ENCODE measurements at places on chromosomes 7 and 10. TPM values are rescaled to one million over a fixed set of nuclear protein-coding genes. Genes with fewer than 3 reads are reported as not detected.
A peak's percentile ranks its signal among the peaks of the same experiment; 100 is the strongest.

DNA sequence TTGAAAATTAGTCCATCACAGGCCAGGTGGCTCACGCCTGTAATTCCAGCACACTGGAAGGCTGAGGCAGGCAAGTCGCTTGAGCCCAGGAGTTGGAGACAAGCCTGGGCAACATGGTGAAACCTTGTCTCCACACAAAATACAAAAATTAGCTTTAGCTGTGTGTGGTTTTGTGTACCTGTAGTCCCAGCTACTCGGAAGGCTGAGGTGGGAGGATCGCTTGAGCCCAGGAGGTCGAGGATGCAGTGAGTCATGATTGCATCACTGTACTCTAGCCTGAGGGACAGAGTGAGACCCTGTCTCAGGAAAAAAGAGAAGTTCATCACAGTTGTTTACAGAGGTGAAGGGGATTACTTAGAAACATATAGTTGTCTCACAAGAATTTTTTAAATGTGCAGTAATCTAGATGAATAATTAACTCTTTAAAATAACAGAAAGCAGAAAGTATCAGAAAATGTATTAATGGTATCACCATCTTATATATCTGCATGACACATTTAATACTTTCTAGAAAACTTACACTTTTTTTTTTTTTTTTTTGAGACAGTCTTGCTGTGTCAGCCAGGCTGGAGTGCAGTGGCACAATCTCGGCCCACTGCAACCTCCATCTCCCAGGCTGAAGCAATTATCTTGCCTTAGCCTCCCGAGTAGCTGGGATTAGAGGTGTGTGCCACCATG, 8.9 kb downstream of the LCOR start:
- DNase-seq: no peak

DNA sequence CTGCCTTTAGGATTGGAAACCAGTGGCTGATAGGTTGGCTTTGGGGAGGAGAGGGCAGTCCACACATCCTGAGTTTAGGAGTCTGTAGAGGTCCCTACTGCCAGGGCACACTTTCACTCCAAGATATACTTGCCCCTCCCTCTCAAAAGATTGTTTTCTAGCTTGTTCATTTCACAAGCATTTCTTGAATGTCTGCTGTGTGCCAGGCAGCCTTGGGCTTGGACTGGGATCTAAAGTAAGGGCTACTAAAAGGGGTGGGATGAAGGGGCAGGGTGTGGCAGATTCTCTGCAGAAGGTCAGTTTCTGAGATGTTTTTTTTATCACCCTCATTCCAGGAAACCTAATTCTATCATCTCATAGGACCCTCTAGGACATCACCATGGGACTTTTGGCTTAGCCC, 272.4 kb downstream of the SKAP2 start:
- no peak for DNase-seq

- no peak for DNase-seq
Measured at GRCh38 chr7:11959121-11959520, 127.1 kb upstream of the THSD7A start.

DNA sequence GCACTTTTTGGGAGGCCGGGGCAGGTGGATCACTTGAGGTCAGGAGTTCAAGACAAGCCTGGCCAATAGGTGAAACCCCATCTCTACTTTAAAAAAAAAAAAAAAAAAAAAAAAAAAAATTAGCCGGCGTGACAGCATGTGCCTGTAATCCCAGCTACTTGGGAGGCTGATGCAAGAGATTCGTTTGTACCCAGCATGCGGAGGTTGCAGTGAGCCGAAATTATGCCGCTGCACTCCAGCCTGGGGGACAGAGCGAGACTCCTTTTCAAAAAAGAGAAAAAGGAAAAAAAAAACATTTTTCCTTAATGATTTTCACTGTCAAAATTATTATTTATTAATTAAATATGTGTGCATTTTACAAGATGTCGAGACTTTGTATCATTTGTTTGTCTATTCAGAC, 253.6 kb downstream of the CNTNAP2 start:
- no peak for DNase-seq

TCF7L2 gene
- 11.0 TPM for total RNA-seq

DNA sequence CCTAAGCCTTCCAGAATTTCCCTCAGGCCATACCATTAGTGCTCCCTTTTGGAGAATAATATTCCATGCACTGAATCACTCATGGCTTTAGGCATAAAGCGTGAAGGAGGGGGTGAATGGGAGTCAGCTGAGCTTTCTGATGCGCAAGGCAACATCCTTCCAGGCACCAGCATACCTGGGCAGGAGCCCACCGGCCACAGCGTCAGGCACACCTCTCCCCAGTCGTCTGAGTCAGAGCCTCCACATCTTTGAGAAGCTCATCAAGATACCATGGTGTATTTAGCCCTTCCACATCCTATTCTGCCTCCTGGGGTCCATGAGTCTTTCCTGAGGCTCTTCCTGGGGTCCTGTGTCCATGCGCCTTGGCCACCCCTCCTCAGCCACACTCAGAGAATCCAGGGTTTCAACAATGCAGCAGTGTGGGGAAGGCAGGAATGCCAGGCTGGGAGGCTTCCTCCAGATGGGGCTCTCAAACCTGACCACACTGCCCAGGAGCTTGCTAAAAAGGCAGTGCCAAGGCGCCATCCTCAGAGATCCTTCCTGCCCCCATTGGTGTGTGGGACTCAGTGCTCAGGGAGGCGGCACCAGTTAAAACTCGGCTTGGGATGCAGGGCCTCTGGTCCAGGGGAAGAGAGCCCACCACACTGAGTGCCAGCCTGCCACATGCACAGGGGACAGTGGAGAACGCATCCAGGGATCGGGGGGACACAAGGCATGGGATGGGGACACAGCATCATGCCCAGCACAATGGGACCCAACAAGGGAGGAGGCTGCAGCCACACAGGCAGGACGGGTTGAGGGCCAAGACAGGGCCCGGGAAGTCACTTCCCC, 31.6 kb downstream of the RASGEF1A start:
- DNase-seq: no peak

PRKG1 gene
- 22.7 TPM for total RNA-seq

GRCh38 chr7:34041707-34042106, 136.4 kb downstream of the BMPER start:
- no peak for DNase-seq

- no peak for DNase-seq
Measured at GRCh38 chr10:28442403-28442802, 90.5 kb upstream of the WAC start.

DNA sequence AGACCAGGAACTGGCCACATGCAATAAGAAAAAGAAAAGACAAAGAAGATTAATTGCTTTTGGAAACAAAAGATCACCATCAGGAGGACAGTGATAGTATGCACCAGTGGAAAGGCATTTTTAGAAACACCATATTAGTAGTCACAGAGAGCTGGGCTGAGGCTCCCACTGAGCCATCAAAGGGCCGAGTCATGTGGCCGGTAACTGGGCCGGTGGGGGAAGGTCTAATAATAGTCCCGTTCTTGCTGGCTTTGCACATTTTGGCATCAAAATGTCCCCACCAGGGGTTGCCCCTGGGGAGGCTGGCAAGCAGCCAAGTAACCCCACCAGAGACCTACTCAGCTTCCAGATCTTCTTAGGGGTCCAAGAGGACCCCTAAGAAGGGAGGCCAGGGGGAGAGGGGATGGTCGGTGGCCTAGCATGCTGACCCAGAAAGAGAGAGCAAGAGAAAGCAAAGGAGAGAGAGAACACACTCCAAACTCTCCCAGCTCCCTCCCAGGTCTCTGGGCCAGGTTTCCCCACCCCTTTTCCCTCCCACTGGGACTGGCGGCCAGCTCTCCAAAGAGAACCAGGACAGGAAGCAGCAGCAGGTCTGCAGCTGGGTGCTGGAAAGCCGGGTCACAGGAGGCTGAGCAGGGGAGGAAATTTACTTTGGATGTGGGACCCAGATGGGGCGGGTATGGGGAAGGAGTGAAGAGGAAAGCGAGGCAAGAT, 70.2 kb upstream of the FGFR2 start:
- DNase-seq: peak; percentile 42

DNA sequence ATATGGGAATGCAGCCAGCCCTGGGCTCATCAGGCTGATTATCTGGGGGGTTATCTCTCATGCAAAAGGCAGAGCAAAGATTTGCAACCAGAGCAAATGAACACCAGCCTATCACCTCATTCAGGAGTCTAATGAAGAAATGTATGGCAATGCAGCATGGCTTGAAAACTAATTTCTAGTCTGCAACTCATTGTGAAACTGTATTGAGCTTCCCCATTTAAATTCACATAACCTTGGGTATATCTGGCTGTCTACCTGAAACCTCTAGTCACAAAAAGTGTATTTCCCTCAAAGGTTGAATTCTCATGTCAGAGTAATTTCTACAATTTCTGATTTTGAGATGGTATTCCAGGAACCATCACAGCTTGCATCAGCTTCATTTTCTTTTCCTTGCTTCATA, 240.0 kb downstream of the SDHAF3 start:
- no peak for DNase-seq

EXOC6 gene
- total RNA-seq: 25.6 TPM

SLC13A4 gene
- 0.28 TPM for total RNA-seq

GRCh38 chr10:1278306-1278705, 222.1 kb downstream of the WDR37 start:
- DNase-seq: no peak

ANKRD61 gene
- not detected for total RNA-seq

GRCh38 chr7:25559581-25560367, 331.5 kb upstream of the NPVF start:
- no peak for DNase-seq

DNA sequence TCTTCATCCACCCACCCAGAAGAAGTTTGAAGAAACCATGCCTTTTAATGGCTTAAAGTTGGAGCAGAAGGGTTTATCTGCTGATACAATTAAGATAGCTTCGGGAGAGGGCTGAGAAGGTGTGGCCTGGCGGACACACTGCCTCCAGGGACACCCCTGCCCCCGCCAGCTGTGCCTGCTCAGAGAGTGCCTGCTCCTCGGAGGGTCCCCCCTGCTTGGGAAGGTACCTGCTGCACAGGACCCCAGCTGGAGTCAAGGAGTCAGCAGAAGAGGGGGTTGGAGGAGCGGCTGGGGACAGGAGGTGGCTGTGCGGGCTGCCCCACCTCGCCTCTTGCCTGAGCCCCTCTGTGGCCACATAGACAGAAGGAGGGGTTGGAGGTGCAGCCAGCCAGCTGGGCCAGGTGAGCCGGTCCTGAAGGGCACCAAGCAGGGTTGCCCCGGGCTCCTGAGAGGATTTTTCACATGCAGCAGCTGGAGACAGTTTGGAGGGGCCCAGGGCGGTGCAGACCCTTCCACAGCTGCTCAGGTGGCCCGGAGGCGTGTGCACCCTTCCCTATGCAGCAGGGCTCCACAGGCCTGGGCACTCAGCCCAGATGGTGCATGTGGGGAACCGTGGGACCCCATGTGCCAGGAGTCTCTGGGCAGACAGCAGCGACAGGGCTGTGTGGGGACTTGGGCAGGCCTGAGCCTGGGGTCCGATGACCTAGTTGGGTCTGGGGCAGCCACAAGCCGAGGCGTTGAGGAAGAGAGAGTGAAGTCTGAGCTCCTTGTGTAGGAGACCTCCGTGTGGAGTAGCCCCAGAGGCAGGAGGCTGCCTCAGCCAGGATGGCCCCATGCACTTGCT, 118.9 kb downstream of the INPP5A start:
- DNase-seq: no peak
